Glomerular endothelial cell (primary cell): ENCODE measurements at places on chromosomes 16 and 17. TPM values are rescaled to one million over a fixed set of nuclear protein-coding genes. Genes with fewer than 3 reads are reported as not detected.

DNA sequence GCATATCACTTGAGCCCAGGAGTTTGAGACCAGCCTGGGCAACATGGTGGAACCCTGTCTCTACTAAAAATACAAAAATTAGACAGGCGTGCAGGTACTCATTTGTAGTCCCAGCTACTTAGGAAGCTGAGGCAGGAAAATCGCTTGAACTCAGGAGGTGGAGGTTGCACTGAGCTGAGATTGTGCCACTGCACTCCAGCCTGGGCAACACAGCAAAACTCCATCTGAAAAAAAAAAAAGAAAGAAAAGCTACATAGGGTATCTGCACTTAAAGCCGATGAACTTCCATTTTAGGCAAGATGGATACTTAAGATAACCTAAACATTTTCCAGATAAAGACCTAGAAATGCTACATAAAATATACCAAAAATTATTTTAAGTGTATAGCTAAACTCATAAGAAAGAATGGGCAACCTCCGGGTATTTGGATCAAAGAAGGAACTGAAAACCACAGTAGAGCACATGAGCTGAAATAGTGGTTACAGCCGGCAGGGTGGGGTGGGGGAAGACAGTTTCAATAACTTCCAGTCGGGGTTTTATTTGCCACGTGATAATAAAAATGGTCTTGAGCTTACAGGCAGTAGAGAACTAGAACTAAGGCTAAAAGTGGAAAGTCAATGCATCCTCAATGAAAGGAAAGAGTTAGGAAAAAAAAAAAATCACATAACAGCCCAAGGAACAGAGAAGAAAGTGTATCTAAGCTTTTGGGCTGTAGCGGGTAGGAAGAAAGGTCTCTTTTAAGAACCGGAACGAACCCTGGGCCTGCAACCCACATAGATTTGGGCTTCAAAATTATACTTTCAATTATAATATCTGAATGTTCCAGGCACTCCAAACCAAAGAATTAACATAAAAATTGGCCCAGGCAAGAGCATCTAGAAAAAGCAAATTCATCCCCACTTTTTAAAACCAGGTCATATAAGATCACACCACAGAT is 53.1 kb downstream of the CFDP1 start:
- no peak for DNase-seq

- DNase-seq = no peak
These were observed 19.4 kb downstream of the SLC47A1 start for GRCh38 chr17:19553036-19553435.

GRCh38 chr17:58756246-58757161 is 850 bp downstream of the PPM1E start:
- DNase-seq = no peak

- DNase-seq = no peak
These were observed 35.0 kb downstream of the NOS2 start for GRCh38 chr17:27765353-27765752.

The OR1A1 gene
- not detected in 2 replicates for total RNA-seq

- no peak for DNase-seq
These were observed 350.1 kb upstream of the KIF2B start for GRCh38 chr17:53472586-53472985.

GRCh38 chr16:88681084-88681680 is 5.1 kb downstream of the SNAI3 start:
- no peak for DNase-seq

The NLRC3 gene
- total RNA-seq = 7.5 and 7.6 TPM in 2 replicates

The FNDC8 gene
- total RNA-seq = not detected in 2 replicates

- DNase-seq = no peak
These were observed 117.6 kb downstream of the VPS53 start for GRCh38 chr17:596763-597644.

The DNAJA2 gene
- 47.0 and 59.0 TPM in 2 replicates for total RNA-seq

DNA sequence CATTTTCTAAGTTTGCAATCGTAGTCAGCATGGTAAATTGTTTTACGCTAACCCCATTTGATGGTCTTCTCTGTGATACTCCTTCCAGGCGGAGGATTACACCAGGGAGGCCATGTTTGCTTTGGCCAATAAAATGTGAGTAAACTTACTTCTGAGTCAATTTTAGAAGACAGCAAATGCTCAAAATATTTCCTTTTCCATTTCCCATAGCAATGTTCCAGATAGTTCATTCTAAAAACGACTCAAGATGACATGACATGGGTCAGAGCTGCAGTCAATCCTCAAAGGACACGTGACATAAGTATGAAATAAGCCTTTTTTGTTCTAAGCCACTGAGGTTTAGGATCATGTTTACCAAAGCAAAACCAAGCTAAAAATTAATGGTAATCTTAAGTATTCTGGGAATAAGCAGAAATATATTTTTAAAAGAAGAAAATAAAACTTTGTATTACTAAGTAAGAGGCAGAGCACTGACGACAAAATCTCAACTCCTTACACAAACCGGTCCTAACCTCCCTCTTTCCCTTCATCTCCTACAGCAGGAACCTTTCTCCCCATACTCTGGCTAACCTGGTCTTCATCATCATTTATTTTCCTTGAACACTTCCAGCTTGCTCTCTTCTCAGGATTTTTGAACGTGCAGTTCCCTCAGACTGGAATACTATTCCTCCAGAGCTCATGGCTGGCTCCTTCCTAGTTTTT is 266.2 kb downstream of the CEP112 start:
- DNase-seq = no peak

GRCh38 chr16:30064729-30065101 is 845 bp upstream of the ALDOA start:
- no peak for DNase-seq

DNA sequence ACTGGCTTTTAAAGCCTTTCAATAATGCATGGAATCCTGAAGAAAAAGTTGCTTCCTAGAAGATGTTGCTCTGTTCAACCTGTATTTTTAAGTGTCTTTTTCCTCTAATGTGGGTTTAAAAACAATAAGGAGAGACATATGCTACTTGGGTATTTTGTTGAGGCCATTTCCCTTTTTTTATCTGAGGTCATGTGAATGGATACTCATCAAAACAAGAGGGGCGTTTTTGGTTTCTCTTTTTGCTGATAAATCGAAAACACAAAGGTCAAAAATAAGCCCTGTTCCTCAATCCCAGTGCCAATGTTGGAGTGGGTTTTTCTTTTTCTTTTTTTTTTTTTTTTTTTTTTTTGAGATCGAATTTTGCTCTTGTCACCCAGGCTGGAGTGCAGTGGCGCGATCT is 468.0 kb upstream of the RBFOX1 start:
- DNase-seq = no peak

The SLC9A5 gene
- 0.82 and 2.3 TPM in 2 replicates for total RNA-seq

The KAT8 gene
- total RNA-seq = 29.1 and 32.6 TPM in 2 replicates

- DNase-seq = no peak
These were observed 26.8 kb downstream of the REXO5 start for GRCh38 chr16:20833086-20833485.

The BRIP1 gene
- 2.9 and 4.6 TPM in 2 replicates for total RNA-seq

GRCh38 chr16:76756951-76757350 is 434.0 kb upstream of the MON1B start:
- DNase-seq = no peak

The C16orf89 gene
- total RNA-seq = 0.35 TPM in 1 of 2 replicates, not detected in the other

DNA sequence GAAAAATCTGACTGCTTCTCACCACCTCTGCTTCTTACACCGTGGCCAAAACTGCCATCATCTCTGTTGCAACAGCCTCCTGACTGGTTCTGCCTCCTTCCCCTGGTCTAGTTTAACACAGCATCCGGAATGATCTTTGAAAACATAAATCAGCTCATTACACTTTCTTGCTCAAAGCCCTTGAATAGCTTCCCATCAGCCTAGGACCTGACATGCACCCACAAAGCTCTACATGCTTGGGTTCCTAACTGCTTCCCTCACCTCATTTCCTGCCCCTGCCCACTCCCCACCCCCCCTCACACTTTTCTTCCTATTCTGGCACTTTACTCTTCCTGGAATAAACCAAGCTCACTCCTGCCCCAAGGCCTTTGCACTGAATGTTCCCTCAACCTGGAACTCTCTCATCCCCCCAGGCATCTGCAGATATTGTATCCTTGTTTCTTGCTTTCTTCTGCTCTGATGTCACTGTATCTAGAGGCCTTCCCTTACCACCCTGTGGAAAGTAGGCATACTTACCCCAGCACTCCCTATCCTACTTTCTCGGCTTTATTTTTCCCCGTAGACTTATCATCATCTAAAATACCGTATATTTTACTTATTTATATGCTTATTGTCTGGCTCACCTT is 112.4 kb downstream of the FTO start:
- no peak for DNase-seq

The PARD6A gene
- 0.82 and 1.9 TPM in 2 replicates for total RNA-seq

The SLC16A6 gene
- total RNA-seq = 1.2 and 2.8 TPM in 2 replicates

The GP1BA gene
- not detected in 2 replicates for total RNA-seq

- no peak for DNase-seq
These were observed 8.2 kb downstream of the KRT9 start for GRCh38 chr17:41563607-41564170.

- DNase-seq = no peak
These were observed 1.7 kb downstream of the AOC2 start for GRCh38 chr17:42845918-42846593.

DNA sequence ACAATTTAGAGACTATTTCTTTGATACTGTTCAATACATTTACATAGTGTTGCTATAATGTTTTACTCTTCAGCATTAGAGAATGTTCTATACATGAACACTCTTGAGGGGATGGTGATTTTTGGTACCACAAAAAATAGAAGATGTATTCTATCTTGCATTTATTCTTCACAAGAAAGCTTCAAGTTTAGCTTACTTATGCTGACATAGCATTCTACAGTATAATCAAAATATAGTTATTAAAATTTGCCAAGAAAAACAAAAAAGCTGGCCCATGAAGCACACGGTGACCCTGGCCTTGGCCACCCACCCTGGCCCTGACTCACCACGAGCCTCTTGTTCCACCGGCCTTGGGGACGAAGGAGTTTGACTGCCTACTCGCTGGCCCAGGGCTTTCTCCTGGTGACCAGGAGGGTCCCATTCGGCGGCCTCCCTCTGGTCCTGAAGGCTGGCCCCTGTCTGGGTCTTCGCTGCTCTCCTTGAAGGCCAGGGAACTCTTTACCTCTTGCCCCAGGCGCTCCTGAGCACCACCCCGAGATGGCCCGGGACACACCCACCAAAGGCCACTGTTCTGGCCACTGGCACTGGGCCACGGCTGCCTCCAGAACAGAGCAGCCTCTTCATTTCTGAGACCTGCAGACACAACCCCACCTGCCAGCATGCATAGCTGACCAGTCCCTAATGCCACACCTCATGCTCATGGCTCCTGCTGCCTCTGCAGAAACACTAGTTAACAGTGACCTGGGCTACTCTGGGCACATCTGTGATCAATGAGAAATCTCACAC is 22.5 kb upstream of the ICAM2 start:
- no peak for DNase-seq

GRCh38 chr16:9670033-9670432 is 512.2 kb downstream of the GRIN2A start:
- no peak for DNase-seq

GRCh38 chr16:28923231-28923587 is 1.8 kb downstream of the RABEP2 start:
- no peak for DNase-seq

DNA sequence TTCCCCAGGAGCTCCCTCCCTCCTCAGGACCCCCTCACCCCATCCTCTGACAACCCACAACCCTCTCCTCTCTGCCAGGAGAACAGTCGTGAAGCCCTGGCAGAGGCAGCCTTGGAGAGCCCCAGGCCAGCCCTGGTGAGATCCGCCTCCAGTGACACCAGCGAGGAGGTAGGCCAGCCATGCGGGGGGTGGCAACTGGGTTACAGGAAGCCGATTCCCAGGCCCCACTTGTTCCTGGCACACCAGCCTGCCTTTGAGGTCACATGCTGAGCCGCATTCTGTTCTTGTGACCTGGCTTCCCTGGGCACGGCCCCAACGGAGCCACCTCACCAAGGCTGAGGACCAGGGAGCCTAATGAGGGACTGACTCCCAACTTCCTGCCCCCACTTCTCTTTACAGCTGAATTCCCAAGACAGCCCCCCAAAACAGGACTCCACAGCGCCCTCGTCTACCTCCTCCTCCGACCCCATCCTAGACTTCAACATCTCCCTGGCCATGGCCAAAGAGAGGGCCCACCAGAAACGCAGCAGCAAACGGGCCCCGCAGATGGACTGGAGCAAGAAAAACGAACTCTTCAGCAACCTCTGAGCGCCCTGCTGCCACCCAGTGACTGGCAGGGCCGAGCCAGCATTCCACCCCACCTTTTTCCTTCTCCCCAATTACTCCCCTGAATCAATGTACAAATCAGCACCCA is 7.9 kb downstream of the NAT9 start:
- no peak for DNase-seq

DNA sequence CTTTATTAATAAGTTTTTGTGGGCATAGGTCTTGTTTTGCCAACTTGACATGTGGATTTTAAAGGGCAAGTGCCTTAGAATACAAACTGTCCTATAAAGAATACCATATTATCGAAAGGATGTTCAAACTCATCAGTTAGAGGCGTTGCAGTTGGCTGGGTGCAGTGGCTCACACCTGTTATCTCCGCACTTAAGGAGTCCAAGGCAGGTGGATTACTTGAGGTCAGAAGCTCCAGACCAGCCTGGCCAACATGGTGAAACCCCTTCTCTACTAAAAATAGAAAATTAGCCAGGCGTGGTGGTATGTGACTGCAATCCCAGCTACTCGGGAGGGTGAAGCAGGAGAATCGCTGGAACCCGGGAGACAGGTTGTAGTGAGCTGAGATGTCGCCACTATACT is 472.0 kb downstream of the WWOX start:
- no peak for DNase-seq

GRCh38 chr16:17212606-17213005 is 258.2 kb downstream of the XYLT1 start:
- no peak for DNase-seq

The AANAT gene
- total RNA-seq = not detected in 2 replicates

GRCh38 chr17:71926746-71927398 is 193.9 kb upstream of the SOX9 start:
- DNase-seq = no peak
